ENCODE measurements at places on chromosomes 2 and 18. TPM values are rescaled to one million over a fixed set of nuclear protein-coding genes. Genes with fewer than 3 reads are reported as not detected.

CDKL4 gene
- total RNA-seq: not detected

CD8B2 gene
- 0.54 TPM for total RNA-seq

LCT gene
- total RNA-seq: 0.41 TPM

HNMT gene
- not detected for total RNA-seq

NOSTRIN gene
- total RNA-seq: not detected

PXDN gene
- 1.7 TPM for total RNA-seq

ABCG8 gene
- not detected for total RNA-seq

CWC22 gene
- 30.9 TPM for total RNA-seq

M1AP gene
- total RNA-seq: 0.10 TPM

SGPP2 gene
- total RNA-seq: 31.2 TPM

Measured in activated T-helper 1 cell treated with anti-CD3 and anti-CD28 coated beads, Interleukin-12 subunit alpha, Interleukin-12 subunit beta, Interleukin-2, Interleukin-4 antibody, amounts not matched to agents 30 ng/mL and 10 ng/mL and 1 ng/mL, durations not matched to agents 14 hours and 24 hours and 36 hours (primary cell).